ENCODE measurements at places on chromosomes 3 and 15.

DNA sequence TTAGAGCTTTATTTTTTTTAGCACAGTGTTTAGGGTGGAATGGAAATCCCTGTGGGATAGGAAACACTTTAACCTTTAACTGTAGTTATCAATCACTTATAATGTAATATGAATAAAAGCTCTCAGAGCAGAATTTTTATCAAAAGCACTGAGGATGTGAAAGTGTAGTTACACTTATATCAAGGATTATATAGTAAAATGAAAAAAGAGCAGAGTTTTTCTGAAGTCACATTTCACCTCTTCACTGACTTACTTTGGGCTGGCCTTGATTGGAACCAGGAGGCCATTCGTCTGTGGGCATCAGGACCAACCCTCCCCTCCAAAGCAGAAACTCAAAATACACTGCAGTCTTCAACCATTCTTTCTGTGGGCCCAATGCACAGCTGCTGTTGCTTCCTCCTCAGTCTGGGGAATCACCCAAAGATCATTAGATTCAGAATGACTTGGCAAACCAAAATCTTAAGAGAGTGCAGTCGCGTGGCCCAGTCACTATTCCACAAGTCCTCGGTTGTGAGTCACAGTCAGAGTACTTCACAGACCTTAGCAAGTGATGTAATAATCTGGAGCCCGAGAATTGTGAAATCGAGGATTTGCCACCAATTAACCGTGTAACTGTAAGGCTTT, 132.6 kb upstream of the COL8A1 start:
- no peak for DNase-seq

GRCh38 chr15:77335298-77335697, 84.6 kb downstream of the PEAK1 start:
- no peak for DNase-seq

GRCh38 chr3:40242216-40242615, 67.3 kb upstream of the EIF1B start:
- DNase-seq: no peak

- DNase-seq: no peak
These were observed 136.1 kb upstream of the EPHA6 start for GRCh38 chr3:96678325-96678724.

GRCh38 chr15:69265347-69265955, 33.3 kb upstream of the PAQR5 start:
- DNase-seq: no peak

DNA sequence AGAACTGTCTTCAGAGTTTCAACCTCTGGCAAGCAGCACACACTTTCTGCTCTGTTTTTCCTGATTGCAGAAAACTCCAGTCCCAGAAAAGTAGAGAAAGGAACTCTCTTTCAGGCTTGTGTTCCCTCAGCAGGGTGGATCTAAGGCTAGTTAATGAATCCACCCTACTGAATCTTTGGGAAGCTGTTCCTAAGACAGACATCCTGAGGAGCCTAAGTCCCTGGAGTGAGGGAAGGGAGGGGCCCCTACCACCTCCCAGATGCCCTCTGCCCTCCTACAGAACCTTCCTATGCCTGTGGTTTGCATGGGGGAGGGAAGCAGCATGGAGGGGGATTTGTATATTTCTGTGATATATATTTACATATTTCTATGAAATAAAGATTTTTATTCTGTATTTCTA, 124.4 kb downstream of the ANO10 start:
- no peak for DNase-seq

- no peak for DNase-seq
These were observed 47.3 kb upstream of the THRB start for GRCh38 chr3:24541935-24542334.

- DNase-seq: no peak
These were observed 790 bp downstream of the LAMP3 start for GRCh38 chr3:183161552-183162336.

- no peak for DNase-seq
These were observed 119.8 kb downstream of the EPHA3 start for GRCh38 chr3:89227218-89227617.

GRCh38 chr15:70856884-70857561, 3.1 kb upstream of the LARP6 start:
- no peak for DNase-seq

DNA sequence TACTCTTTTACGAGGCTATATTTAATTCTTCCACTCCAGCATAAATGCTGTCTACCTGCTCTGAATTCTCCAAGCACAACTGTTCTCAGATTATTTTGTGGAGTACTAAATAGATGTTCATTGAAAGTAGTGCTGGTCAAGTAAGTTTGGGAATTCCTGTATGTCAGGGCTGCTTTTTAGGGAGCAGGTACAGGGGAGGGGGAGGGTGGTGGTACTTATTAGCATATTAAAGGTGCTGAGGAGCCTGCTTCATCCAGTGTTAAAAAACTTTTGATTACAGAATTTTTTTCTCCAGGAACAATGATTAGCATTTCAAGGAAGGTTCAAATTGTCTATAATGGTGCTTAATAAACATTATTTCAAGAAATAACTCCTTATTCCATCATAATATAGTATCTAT, 59.2 kb downstream of the PPM1L start:
- DNase-seq: no peak

- no peak for DNase-seq
These were observed 14.9 kb downstream of the SERPINI1 start for GRCh38 chr3:167750272-167750971.

- no peak for DNase-seq
These were observed 119.3 kb upstream of the CHD2 start for GRCh38 chr15:92780843-92781242.

DNA sequence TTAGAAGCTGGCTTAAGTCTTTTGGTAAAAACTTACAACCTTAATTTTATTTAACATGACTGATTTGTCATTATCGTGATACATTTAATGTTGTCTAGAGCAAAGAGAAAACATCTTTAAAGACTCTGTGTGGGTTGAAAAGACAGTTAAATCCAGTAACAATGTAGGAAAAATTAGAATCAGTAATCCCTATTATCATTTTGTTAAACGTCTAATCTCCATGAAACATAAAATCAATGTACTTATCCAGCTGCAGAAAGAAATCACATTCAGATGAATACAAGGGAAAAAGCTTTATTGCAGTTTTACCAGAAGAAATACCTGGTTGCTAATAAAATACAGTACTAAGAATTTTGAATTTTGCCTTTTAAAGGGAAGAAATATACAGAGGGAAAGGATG, 21.2 kb upstream of the SETMAR start:
- DNase-seq: no peak

DNA sequence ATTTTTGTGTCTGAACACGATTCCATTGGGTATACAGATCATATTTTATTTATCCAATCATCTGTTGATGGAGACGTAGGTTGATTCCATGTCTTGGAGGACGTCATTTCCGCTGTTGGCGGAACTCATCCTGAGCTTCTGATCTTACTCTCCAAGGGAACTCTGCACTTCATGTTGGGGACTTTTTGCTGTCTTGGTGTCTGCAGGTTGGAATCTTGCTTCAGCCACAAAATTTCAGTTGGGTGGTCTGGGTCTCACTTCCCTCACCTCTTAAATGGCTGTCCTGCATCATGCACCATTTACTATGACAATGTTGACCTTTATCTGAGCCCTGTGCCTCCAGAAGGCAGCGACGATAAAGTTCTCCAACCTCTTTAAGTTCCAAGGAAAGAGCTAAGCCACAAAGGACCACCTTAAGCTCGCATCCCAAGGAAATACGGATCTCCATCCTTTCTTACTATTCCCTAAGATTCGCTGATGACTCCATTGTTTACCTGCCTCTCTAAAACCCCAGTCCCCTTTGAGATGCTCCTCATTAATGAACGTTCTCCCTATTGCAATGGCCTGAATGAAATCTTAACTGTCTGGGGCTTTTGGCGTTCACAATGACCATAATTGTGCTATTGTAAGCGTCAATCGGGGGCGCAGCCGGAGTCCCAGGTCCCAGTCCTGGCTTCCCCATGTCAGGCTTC, 23.1 kb upstream of the RNU6-1 start:
- DNase-seq: no peak

GRCh38 chr3:118228151-118228550, 806.5 kb downstream of the IGSF11 start:
- DNase-seq: no peak

- DNase-seq: no peak
These were observed 9.9 kb downstream of the CCRL2 start for GRCh38 chr3:46416811-46417510.

DNA sequence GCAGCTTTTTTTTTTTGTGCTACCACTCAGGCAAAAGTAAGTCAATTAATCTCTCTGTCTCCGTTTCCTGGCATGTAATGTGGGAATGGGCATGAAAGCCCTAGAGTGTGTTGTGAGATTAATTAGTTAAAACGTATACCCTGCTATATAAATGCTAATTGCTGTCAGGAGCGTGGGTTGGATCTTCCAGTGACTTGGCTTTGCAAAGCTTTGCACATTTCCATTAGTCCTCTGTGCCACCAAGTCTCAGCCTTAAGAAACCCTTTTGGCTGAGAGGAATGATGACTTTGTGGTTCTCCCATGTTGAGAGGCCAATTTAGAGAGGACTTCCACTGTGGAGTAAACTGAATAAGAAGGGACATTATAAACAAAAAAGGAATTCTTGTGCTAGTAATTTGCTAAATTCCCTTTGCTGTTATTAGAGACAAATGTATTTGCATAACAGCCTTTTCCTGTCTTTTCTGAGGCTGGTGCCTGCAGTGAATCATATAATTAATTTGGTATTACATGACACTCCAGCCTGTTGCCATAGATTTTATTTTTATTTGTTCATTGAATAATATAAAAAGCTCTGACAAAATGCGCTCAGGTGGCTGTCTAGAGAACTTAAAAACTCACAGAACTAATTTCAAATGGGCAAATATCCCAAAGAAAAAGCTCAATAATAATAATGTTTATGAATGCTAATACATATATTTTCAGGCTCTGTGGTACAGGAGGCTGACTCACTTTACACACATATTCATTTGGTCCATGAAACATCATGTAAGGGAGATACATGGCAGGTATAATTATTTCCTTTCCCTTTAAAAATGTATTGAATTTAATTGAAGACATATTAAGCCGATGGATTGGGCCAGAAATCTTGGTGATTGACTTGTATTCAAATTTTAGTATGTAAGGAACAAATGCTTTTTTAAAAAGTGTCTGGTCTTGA, 82.7 kb downstream of the IL1RAP start:
- no peak for DNase-seq

GRCh38 chr3:188624828-188625227, 470.9 kb downstream of the LPP start:
- DNase-seq: no peak

DNA sequence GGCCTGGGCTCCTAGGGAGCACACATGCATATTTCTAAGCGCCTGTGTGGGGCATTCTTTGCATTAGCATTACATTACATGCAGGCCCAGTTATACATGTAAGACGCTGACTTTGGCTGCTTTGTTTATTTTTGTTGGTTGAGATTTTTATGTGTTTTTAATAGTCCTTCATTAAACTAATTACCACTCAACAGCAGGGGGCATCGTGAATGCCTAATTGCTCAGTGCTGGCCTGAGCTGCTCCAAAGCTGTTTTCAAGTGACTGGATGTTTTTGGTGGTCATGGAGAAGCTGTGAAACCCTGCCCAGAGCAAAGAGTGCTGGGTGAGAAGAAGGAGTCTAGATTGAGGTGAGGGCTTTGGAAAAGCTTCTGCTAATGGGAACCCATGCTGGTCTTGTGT, 41.5 kb downstream of the GPD1L start:
- no peak for DNase-seq

- no peak for DNase-seq
These were observed 5.4 kb downstream of the IFT122 start for GRCh38 chr3:129445471-129445870.

GRCh38 chr3:194310060-194310835, 40.9 kb downstream of the CPN2 start:
- no peak for DNase-seq

- no peak for DNase-seq
These were observed 103.2 kb downstream of the EPHB1 start for GRCh38 chr3:134898181-134898754.

- DNase-seq: no peak
These were observed 7.7 kb downstream of the SUCLG2 start for GRCh38 chr3:67646586-67647234.

GRCh38 chr3:131806736-131807135, 228.1 kb downstream of the CPNE4 start:
- no peak for DNase-seq

DNA sequence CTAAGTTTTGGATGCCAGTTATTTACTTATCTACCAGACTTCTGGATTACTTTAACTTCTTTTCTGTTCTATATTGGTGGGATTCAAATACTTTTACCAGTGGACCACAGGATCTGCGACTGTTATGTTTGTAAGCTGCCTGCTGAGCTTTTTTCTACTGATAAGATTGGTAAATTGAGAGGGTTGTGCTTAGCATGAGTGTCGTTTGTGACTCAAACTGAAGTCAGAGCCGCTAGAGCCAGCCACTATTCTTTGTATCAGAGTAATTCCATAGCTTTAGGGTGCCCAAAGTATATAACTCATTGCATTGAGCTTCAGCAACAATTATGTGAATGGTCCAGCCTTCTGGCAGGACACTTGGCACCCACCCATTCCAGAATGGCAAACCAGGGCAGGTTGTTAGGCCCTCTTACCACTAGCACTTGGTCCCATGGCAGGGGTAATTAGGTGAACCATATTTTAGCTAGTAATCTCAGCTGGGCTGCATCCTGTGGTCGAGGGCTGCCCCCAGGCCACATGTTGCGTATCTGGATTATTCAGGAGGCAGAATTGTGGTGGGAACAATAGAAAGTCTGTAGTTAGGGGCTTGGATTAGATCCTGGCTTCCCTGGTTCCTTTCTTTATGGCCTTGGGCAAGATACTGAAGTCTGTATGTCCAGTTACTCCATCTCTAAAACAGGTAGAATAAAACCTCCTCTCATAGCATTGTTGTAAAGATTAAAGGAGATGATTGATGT, 6.0 kb downstream of the PLCL2 start:
- no peak for DNase-seq

DNA sequence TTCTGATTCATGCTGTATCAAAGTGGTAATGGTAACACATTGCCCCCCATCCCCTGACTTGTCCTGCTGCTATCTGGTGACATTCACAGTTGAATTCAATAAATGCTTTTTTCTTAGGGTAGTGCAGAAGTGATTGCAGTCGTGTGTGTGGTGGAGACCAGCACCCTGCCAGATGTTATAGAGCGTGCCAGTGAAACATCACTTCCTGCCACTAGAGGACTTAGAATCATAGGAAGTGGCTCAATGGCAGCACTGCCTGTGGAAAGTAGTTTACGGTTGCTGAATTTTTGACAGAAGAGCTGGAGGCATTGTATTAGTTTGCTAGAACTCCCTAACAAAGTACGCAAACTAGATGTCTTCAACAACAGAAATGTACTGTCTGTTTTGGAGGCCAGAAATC, 37.4 kb upstream of the P2RY12 start:
- no peak for DNase-seq

DNA sequence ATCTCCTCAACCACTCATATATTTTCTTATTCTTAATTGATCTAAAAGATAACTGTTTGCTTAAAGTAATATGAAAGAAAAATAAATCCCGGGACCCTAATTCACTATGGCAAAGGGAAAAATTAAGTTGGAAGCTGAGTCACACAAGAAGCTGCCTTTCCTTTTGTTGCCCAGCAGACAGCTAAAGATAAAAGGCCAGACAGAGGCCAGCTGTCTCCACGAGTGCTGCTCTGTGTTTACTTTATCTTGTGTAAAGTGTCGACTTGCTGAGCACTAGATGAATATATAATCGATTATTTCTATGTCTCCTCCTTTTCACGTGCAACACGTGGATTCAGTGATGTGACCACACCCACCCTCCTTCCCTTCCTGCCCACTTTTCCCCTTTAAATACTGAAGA, 52.8 kb upstream of the NSMCE3 start:
- peak; percentile 14 for DNase-seq

- DNase-seq: no peak
These were observed 77.5 kb upstream of the TNFAIP8L3 start for GRCh38 chr15:51172193-51172592.

GRCh38 chr3:139251529-139251928, 92.3 kb upstream of the MRPS22 start:
- DNase-seq: no peak

All from NCI-H2029 (cell line).